ENCODE measurements at places on chromosomes 13 and 19. TPM values are rescaled to one million over a fixed set of nuclear protein-coding genes. Genes with fewer than 3 reads are reported as not detected.

DNA sequence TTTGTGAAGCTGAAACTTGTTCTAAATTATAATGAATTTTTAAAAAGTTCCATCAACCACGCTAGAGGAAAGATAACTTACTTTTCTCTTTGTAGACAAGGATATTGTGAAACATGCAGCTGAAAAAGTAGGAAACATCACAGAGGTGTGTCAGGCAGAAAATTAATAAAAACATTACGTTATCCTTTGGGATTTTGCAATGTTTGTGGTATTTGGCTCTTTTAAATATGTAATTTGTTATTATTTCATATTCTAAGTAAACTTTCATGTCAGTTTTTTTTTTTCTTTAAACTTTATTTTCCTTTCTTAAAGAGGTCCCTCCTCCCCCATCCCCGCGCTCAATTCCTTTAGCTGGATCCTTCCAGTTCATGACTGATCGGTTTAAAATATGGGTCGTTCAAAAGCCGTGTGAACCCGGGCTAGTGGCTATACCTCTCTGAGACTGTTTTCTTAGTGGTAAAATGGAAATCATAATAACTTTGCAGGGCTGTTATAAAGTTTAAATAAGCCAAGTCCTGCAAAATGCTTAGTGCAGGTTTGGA, 740 bp upstream of the CCDC61 start:
- H3K4me1 ChIP-seq, result peaks cover 25% of the 10 kb centered on the region
- H3K27me3 ChIP-seq, result peaks cover 6% of the 10 kb centered on the region
- no peak overlapping the region for H3K4me3 ChIP-seq
- H3K27ac ChIP-seq, result no peak overlapping the region

- peak overlapping the region; percentile 94 for H3K27ac ChIP-seq
- no peaks in the 10 kb centered on the region for H3K27me3 ChIP-seq
- H3K36me3 ChIP-seq, result peaks cover 17% of the 10 kb centered on the region
Measured at GRCh38 chr19:15378534-15379082, 979 bp downstream of the AKAP8 start.

GRCh38 chr13:103730407-103730806, 664.2 kb upstream of the SLC10A2 start:
- no peak overlapping the region for H3K4me3 ChIP-seq
- H3K4me1 ChIP-seq, result no peaks in the 10 kb centered on the region
- no peaks in the 10 kb centered on the region for H3K27me3 ChIP-seq
- H3K27ac ChIP-seq, result no peak overlapping the region

DNA sequence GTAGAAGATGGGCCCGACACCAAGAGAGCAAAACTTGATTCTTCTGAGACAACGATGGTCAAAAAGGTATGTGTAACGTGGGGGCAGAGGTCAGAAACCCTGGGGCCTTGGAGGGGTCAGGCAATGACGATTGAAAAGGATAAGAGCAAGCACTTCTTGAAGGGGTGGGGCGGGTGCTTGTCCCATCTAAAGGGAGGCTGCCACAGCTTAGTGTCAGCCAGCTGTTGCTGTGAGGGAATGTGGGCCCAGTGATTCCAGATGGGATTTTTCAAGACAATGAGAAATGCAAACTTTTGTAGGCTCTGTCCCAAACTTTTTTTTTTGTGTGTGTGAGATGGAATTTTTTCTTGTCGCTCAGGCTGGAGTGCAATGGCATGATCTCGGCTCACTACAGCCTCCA, 24.5 kb downstream of the SAE1 start:
- H3K36me3 ChIP-seq, result peaks cover 70% of the 10 kb centered on the region
- no peak overlapping the region for H3K27ac ChIP-seq
- peaks cover 58% of the 10 kb centered on the region for H3K4me1 ChIP-seq
- no peaks in the 10 kb centered on the region for H3K27me3 ChIP-seq
- no peak for DNase-seq

DNA sequence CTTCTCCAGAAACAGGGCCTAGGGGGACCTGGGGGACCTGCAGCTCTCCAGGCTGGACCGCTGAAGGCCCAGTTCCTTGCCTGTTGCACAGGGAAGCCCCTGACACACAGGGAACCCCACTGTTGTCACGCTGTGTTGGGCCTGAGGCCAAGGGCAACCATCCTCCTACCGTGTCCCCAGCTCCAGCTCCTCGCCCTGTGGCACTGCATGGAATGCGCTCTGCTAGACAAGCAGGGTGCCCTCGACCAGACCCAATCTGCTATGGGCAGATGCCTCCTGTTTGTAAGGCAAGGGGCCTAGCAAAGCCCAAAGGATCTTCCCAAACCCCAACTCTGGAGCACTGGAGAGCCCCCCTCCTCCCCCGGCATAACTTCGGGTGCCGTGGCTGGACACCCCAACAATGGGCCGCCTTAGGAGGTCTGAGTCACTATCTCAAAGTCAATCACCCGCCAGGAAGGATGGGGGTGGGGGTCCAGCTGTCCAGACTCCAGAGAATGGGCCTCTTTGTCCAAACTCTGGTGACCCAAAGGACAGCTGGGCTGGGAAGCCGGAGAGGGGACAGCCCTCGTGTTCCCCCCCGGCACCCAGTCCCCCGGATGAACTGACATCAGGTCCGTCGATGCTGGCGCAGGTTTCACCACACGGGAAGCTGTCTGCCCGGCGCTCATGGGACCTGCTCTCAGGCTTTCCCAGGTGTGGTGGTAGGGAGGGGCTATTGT, 3.7 kb downstream of the BRSK1 start:
- no peak overlapping the region for H3K4me3 ChIP-seq
- peaks cover 5% of the 10 kb centered on the region for H3K4me1 ChIP-seq
- H3K27me3 ChIP-seq, result no peaks in the 10 kb centered on the region
- H3K36me3 ChIP-seq, result no peaks in the 10 kb centered on the region

SERP2 gene
- 0.63 TPM for total RNA-seq

GFY gene
- not detected for total RNA-seq

DNA sequence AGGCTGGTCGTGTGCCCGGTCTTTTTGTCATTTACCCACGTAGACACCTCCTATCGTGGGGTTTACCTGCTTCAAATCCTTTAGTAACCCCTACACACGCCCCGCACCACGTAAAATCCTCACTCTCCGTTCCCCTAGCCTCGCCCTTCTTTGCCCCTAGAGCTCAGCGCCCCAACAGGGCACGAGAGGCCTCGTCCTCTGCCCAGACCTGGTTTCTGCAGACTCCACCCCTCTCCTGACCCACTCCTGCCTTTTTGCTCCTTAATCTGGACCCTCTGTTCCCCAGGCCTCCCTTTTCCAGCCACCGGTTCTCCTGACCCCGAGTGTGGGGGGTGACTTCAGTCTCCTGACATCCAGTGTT, 412 bp downstream of the ZNF528 start:
- peak overlapping the region; percentile 86 for H3K4me3 ChIP-seq
- peaks cover 13% of the 10 kb centered on the region for H3K4me1 ChIP-seq
- peaks cover 78% of the 10 kb centered on the region for H3K36me3 ChIP-seq
- peak; percentile 18 for DNase-seq

DNA sequence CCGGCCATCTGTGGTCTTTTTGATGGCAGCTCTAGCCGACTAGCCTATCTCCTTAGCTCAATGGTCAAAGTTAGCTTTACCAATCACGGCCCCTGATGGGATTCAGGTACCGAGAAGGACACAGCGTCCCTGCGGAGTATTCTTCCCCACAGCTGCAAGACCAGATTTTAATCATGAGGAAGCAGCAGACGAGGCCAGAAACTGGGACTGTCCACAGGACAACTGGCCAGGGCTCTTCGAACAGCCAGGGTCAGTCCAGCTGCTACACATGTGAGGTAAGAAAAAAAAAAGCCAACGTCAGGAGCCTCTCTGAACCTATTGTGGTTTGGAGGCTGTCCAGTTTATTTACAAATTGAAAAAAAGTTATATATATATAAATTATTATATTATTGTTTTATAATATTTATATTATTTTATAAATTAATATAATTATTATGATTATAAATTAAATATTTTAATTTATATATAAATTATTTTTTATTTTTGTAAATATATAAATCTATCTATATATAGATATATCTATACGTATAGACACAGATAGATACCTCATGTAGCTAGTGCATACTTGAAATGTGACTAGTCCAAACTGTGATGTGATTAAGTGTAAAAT, 10.8 kb downstream of the RINL start:
- peaks cover 50% of the 10 kb centered on the region for H3K4me1 ChIP-seq
- no peak overlapping the region for H3K27ac ChIP-seq
- no peaks in the 10 kb centered on the region for H3K27me3 ChIP-seq
- DNase-seq, result no peak

GRCh38 chr19:14440049-14440448, 6.9 kb downstream of the PKN1 start:
- H3K4me1 ChIP-seq, result peaks cover 34% of the 10 kb centered on the region
- H3K36me3 ChIP-seq, result peaks cover 39% of the 10 kb centered on the region
- DNase-seq, result peak; percentile 89
- no peaks in the 10 kb centered on the region for H3K27me3 ChIP-seq
- H3K27ac ChIP-seq, result peak overlapping the region; percentile 92
- peak overlapping the region; percentile 82 for H3K4me3 ChIP-seq

DNA sequence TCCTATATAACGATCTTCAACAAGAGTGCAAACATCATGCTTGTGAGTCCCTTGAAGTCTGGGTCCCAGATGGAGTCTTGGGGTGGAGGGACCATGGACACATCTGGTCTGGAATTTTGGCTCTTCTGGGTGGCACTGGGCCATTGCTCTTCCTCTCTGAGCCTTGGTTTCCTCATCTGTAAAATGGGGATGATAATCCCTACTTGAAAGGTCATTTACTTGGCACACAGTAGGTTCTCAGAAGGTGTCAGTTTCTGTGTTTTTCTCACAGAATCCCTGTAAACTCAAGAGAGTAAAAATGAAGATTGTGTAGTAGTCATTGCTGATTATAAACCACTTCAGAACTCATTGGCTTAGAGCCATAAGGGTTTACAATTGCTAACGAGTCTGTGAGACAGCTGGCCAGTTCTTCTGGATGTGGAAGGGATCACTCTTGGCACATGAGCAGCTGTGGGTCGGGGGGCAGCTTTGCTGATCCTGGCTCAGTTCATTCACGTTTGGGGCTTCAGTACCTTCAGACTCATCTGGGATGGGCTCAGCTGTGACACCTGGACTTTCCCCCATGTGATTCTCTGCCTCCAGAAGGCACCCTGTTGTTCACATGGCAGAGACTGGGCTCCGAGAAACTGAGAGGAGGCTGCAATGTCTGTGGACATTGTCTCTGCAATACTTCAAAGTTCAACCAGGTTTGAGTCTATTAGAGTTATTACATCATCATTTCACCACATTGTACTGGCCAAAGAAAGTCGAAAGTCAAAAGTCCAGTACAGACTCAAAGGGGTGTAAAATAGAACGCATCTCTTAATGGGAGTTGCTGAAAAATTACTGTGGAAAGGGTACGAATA, 7.8 kb downstream of the CYP4F12 start:
- H3K27me3 ChIP-seq, result peaks cover 18% of the 10 kb centered on the region
- no peak for DNase-seq
- no peaks in the 10 kb centered on the region for H3K36me3 ChIP-seq
- no peaks in the 10 kb centered on the region for H3K4me1 ChIP-seq

CCDC122 gene
- 2.1 TPM for total RNA-seq

POLR2I gene
- total RNA-seq, result 68.4 TPM

DNA sequence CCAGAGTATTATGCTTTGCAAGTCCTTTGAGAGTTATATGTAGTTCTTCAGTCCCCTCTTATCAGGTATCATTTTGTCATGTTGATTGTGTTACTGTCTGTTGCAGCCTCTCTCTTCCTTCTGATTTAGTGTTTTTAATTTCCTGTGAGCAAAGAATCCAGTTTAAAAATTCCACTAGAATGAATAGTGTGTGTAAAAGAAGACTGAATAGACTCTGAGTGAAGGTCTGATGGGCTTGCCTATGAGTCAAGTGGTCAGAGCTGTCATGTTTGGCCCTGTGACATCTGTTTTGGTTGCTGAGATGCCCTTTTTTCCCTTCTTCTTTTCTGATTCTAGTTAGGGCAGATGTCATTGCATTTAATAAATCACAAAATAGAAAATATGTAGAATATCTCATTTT, 23.3 kb upstream of the KCTD4 start:
- peaks cover 21% of the 10 kb centered on the region for H3K4me1 ChIP-seq
- H3K4me3 ChIP-seq, result no peak overlapping the region
- H3K27me3 ChIP-seq, result no peaks in the 10 kb centered on the region
- H3K36me3 ChIP-seq, result peaks cover 9% of the 10 kb centered on the region
- H3K27ac ChIP-seq, result no peak overlapping the region

ZNF561 gene
- 24.2 TPM for total RNA-seq

ZNF234 gene
- total RNA-seq, result 7.2 TPM

- no peaks in the 10 kb centered on the region for H3K27me3 ChIP-seq
- peak; percentile 88 for DNase-seq
- no peak overlapping the region for H3K27ac ChIP-seq
- peak overlapping the region; percentile 43 for H3K4me3 ChIP-seq
- no peaks in the 10 kb centered on the region for H3K36me3 ChIP-seq
- peaks cover 9% of the 10 kb centered on the region for H3K4me1 ChIP-seq
Measured at GRCh38 chr13:30802953-30803478, 67.7 kb downstream of the ALOX5AP start.

KMT5C gene
- 33.1 TPM for total RNA-seq

UBXN6 gene
- 35.8 TPM for total RNA-seq

DNA sequence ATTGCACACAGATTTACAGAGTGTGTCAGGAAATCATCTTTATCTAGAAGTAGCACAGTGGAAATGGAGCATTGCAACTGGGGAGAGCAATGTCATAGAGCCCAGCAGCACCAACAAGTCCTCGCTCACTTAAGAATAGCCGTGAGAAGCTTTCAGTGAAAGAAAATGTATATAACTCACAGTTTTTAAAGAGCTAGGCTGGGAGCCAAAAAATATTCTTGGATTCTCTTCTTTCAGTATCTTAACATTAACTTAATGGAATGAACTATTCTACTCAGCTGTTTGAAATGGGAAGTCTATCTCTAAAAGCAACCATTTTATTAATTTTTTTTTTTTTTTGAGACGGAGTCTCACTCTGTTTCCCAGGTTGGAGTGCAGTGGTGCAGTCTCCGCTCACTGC, 329.6 kb downstream of the COG6 start:
- no peaks in the 10 kb centered on the region for H3K4me1 ChIP-seq
- H3K27me3 ChIP-seq, result peaks cover 3% of the 10 kb centered on the region
- H3K36me3 ChIP-seq, result no peaks in the 10 kb centered on the region

ZNF723 gene
- not detected for total RNA-seq

- H3K27me3 ChIP-seq, result peaks cover 17% of the 10 kb centered on the region
- H3K36me3 ChIP-seq, result peaks cover 14% of the 10 kb centered on the region
- H3K27ac ChIP-seq, result no peak overlapping the region
- H3K4me1 ChIP-seq, result peaks cover 9% of the 10 kb centered on the region
- H3K4me3 ChIP-seq, result no peak overlapping the region
- DNase-seq, result peak; percentile 63
Measured at GRCh38 chr19:51407511-51408131, 9.8 kb downstream of the SIGLEC10 start.

DNA sequence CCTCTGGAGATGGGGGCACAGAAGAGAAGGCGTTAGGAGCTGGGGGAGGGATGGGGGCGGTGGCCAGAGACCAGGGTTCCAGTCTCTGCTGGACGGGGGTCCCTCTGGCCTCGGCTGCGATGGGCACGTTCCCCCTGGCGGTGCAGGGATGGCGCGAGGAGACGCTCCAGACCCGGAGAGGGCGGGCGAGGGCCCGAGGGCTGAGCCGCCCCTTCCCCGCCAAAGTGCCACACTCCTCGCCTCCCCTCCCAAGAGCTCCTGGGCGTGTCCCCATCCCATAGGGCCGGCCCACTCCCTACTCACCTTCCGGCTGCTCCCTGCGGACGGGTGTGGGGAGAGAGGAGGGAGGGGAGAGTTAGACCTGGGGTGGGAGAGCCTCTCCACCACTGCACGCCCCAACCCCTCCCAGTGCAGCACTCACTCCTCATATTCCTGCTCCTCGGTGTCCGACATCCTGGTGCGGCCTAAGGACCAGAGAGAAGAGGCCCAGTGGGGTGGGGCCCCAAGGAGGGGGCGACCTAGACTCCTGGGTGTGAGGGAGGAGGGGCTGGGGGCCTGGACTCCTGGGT, 2.2 kb downstream of the TNNT1 start:
- H3K27ac ChIP-seq, result no peak overlapping the region
- H3K36me3 ChIP-seq, result no peaks in the 10 kb centered on the region
- DNase-seq, result no peak
- no peak overlapping the region for H3K4me3 ChIP-seq

GRCh38 chr19:18975011-18975410, 34.0 kb upstream of the HOMER3 start:
- H3K4me1 ChIP-seq, result no peaks in the 10 kb centered on the region
- H3K27me3 ChIP-seq, result peaks cover 7% of the 10 kb centered on the region
- H3K36me3 ChIP-seq, result no peaks in the 10 kb centered on the region
- DNase-seq, result no peak
